ENCODE measurements at places on chromosomes 2 and 18. TPM values are rescaled to one million over a fixed set of nuclear protein-coding genes. Genes with fewer than 3 reads are reported as not detected.

Gene AQP4
- total RNA-seq: not detected

Gene RNF125
- under 0.01 TPM for total RNA-seq

DNA sequence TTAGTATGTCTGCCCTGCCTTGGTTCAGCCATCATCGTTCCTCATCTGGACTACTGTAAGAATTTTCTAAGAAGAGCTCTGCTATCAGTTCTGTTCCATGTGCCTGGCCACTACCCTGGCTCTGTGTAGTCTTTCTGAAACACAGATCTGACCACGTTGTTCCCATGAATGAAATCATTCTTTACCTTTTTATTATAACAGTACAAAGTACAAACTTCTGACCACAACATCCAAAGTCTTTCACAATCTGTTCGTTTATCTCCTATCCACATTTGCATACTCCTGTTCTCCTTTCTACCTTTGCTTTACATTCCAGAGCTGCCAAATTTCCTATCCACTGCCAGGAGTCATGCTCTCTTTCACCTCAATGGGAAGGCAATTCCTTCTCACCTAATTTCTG, 284.6 kb upstream of the LRP1B start:
- no peak for DNase-seq

DNA sequence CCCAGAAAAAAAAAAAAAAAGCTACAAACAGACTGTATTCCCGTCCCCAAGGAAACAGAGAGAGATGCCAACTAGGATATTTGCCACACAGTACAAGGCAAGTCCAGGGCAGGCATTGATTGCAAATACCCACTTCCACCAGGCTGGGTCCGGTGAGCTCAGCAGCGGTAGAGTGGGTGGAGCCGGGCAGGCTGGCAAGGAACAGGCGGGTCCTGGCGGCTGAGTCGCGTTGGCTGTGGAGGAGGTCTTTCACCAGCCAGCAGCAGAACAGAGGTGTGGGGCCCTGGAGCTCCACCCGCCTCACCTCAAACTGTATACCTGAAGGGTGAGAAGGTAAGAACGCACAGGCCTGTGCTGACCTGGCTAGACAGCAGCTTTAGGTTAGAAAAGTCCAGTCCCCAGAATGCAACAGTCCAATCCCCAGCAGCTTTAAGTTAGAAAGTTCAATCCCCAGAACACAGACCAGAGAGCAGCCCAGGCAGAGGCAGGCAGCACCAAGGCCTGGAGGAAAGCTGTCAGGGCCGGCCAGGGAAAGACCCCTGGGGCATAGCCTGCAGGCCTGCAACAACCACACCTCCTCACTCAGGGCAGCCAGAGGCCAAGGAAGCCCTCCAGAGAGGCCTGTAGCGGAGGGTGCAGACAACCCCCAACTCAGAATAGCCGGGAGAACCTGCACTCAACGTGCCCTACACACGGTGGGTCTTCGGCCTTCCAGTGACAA, 21.9 kb upstream of the MTERF4 start:
- DNase-seq: no peak

DNA sequence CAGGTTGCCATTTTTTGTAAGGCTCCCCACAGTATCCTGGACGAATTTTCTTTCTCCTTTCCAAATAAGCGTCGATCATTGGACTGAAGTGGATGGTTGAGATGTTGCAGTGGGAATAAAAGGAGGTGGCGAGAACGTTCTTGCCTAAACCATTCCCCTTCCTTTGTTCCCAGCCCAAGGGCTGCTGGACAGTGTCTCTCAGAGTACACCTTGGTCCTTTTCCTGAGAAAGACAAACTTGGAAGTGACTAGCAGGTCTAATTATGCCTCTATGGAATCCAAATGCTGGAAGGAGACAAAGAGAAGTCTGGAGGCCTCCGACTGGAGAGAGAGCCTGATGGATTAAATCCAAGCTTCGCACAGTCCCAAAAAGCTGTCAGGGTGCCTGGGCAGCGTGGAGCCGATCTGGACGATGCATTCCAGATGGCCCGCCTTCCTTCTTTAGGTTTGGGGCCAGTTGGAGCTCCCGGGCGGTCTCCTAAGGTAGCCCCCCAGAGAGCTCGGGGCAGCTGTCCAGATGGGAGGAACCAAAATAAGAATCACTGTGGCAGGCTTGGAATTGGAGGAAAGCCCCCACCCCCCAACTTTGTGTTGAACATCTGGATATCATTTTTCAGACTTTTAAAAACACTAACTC, 186.8 kb downstream of the TMEM247 start:
- DNase-seq: no peak

DNA sequence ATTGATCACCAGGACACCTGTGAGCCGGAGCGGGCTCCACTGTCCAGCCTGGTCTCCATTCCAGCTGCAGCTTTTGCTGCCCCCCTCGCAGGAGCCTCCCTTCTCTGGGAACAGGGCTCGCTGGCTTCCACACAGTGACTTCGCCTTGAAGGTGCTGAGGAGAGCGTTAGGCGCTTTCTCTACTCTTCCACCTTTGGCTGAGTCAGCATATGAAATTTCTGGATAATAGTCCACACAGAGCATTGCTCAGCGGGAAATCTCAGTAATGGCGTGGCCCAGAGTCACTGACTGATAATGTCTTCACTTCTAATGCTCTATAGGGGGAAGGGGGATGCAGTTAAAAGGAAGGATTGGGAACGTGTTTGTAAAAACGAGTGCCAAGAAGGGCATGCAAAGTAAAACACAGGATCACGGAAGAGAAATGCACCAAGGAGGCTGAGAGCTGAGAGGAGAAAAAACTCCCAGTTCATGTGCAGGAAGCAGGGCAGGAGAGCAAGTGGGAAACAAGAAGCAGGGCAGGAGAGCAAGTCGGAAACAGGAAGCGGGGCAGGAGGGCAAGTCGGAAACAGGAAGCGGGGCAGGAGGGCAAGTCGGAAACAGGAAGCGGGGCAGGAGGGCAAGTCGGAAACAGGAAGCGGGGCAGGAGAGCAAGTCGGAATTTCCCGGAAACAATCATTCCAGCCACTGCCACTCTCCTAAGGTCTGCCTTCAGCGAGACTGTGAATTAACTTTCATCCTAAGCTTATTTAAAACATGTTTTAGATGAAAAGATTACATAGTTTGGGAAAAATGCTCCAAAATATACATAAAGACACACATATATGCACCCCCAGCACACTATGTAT, 77.7 kb downstream of the MYT1L start:
- no peak for DNase-seq

- DNase-seq: no peak
Measured at GRCh38 chr18:23281626-23282436, 146.5 kb downstream of the CABLES1 start.

- no peak for DNase-seq
Measured at GRCh38 chr2:28538134-28538533, 42.3 kb downstream of the PLB1 start.

DNA sequence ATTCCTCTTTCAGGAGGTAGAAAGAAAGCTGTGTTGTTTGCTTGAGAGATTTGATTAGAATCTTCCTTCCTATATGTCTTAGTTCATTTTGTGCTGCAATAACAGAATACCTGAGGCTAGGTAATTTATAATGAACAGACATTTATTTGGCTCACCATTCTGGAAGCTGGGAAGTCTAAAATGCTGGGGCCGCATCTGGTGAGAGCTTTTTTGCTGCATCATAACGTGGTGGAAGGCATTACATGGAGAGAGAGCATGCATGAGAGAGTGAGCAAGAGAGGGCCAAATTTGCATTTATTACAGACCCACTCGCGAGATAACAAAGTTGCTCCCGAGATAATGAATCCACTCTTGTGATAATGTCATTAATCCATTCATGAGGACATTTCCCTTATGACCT, 34.4 kb downstream of the APLF start:
- DNase-seq: no peak

GRCh38 chr18:49858309-49859020, 45.1 kb upstream of the ACAA2 start:
- DNase-seq: peak; percentile 80
